Tibial nerve (tissue), 4 donors: ENCODE measurements at places on chromosomes 16 and 17.

DNA sequence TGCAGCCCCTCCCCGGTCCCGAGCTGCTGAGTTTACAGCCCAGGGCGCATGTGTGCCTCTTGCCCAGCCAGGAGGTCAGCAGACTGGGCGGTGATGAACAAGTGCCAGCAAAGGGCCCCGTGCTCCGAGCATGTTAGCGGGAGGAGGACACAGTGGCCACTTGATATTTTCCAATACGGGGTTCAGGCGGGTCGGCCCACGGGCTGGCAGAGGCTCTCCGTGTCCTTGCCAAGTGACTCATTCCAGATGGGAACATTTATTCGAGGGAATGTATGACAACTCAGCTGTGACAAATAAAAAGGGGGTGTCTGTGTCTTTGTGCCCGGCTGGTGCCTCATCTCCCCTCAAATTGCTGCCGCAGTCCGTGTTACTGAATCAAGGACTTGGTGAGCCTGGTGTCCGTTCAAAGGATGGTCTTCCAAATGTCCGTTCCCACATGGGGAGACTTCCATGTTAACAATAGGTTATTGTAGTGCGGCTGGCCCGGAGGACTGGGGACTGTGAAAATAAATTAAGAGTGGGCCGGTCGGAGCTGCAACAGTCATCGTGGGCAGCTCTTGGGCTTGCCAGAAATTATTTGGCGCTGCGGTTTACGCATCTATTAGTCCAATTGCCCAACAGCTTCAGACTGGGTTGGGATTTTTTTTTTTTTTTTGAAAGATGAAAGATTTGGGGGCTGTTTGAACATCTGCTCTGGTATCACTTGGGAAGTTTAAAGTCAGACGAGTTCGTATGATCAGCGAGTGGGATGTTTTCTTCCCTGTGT, 174.0 kb upstream of the CIBAR2 start:
- DNase-seq = peak; percentile 72

DNA sequence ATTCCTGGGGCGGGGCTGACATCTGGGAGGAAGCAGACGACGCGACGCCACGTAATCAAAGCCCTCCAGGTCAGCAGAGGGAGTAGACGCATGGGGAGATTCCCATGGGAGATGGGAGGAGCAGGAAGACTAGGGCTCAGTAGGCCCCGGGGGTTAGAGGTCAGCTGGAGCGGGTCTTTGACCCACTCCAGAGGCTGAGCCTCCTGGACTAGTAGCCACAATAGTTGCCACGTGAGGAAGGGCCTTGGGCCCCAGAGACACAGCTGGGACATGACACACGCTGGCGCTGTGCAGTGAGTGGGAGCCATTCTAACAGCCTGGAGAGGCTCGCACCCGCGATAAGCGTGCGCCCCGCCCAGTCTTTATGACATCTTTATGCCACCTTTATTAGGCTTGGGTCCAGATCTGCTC, 95.7 kb upstream of the AMZ2 start:
- DNase-seq = no peak

GRCh38 chr16:57920215-57920879, 50.6 kb downstream of the CNGB1 start:
- DNase-seq = no peak

GRCh38 chr16:57637020-57637419, 8.6 kb downstream of the ADGRG1 start:
- DNase-seq = no peak

DNA sequence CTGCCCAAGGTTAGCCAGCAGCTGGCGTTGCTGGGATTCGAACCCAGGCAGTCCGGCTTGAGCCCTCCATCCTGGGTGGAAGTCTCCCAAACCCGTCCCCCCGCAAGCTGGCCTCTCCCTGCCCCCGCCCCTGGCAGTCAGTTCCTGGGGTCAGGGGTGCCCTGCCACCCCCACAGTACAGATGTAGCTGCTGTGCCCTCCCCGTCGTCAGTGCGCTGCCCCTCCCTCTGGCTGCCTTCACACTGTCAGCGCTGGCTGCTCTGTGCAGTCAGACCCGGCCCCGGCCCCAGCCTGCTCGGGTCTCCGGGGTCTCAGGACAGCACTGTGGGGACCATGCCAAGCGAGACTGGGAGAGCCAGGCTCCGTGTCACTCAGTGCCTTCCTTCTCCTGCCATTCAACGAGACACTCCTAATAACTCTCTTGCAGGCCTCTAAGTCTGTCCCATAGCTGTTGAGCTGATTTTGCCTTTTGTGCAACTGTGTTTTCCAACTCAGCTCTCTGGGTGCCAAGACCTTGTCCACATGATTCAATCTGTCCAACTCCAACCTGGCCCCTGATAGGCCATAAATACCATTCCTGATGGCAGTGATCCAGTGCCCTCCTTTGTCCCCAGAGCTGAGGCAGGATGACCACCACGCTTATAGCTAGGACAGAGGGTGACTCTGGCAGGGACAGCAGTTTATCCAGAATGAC, 55.5 kb upstream of the IL34 start:
- DNase-seq = peak; percentile 45

- DNase-seq = no peak
Observed at GRCh38 chr17:33858121-33858520, 397.0 kb upstream of the CCL2 start.

DNA sequence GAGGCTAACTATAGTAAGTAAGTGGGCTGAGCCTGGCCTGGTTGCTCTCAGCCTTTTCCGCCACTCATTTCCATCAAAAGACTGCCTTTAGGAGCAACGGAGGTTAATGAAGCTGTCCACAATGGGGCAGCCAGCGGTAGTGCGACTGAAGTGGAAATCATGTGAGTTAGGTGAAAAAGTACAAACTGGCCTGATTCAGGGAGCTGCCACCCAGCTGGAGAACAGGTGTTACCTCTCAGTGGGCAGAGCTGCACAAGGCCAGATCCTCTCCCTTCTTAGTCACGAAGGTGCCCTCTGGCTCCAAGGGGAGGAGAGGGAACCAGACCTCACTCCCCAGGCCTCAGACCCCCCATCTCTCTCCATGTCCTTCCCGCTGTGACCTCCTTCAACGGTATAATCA, 34.4 kb upstream of the CDRT4 start:
- DNase-seq = no peak

DNA sequence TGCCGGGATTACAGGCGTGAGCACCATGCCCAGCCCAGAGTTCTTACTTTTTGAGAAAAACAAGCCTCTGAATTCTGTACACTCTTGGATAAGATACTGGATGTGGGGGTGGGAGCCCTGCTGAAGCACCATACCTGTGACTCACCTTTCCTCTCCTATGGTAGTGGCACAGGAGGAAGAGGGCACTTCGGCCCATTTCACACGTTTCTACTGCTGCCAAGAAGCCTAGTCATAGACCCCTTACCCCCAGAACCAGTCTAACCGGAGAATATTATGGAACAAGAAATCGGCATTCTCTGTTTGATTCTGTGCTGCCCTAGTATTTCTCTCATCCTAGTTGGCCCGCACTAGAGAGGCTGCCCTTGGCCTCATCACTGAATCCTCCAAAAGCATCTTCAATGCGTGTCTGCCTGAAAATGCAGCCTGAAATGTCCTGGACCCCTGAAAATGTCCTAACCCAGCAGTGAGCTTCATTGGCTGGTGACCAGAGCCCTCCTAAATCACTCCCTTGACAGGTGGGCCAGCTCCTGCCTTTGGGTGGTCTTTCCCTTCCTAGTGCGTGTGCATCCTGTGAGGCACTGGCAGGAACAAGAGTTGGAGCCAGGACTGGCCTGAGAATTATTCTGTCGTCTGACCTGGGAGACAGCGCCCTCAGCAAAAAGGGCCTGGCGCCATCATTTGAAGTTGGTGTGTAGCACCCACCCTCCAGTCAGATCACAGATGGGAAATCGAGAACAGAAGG, 37.9 kb downstream of the NDEL1 start:
- no peak for DNase-seq

DNA sequence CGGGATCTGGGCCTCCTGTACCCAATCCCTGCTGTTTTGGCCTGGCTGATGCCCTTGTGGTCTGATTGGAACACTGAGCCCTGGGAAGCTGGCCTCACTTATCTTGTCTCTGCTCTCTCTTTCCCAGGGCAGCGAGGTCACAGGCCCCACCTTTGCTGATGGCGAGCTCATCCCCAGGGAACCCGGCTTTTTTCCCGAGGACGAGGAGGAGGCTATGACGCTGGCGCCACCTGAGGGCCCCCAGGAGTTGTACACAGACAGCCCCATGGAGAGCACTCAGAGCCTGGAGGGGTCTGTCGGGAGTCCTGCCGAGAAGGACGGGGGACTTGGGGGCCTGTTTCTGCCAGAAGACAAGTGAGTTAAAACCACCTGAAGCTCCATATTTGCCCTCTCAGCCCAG, 126.0 kb downstream of the RAB11FIP4 start:
- DNase-seq = no peak

- no peak for DNase-seq
Observed at GRCh38 chr17:74475189-74475588, 8.8 kb downstream of the CD300A start.

GRCh38 chr17:35870906-35871819, 2.5 kb upstream of the HEATR9 start:
- no peak for DNase-seq

DNA sequence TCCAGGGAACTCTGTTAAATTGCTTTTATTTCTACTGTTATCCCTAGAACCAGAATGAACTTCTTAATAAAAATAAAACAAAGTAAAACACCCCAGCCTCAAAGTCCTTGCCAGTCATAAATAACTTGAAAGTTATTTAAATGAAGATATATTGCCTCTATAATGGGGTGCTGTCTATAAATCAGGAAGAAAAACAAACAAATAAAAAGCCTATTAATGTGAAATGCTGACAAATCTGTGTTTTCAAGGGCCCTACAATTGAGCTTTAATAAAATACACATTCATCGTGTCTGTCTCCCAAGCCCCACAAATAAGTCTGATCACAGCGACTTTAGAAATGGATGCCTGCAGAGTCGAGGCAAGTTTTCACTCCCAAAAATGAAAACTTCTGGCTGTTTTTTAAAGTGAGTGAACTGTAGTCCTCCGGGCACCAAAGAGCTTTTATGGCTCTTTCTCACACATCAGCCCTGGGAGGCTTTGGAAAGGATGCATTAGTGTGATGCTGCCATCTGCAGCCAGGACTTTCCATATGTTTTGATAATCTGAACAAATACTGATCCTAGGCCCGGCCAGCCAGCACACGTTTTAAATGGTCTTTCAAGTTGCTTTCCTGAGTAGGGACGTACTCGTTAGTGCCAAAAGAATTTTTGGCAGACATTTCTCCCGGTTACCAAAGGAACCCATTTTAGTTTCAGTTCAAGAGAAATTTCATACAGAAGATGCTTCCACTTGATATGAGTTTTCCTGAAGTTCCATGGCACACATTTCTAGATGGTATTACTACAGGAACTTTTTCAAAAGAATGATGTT, 16.3 kb downstream of the NACA2 start:
- DNase-seq = no peak

DNA sequence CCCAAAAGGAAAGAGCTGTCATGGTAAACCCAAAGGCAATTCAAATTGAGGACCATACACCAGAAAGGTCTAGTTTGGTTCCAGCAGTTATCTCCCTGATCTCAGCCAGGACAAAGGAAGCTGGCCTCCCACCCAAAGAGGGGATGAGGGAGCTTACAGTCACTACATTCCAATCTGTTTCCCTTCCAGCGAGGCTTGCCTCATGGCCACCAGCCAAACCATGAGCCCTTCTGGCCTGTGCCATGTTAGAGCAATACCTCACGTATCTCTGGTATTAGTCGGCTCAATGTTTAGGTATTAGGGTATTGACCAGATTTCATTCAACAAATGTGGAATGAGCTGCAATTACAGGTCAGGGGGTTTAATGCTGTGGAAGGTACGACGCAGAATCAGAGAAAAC, 8.4 kb downstream of the NDUFAB1 start:
- no peak for DNase-seq

DNA sequence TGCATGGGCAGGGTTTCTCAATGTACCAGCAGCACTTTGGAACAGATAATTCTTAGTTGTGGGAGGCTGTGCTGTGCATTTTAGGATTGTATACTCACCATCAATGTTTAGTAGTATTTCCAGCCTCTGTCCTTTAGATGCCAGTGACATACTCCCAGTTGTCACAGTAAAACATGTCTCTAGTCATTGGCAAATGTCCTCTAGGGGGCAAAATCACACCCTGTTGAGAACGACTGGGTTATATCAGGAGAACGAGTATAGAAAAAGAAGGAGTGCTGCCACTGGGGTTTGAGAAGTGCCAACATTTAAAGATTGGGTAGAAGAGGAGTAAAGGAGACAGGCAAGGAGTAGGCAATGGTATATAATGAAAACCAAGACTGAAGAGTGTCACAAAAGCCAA, 37.9 kb upstream of the SMIM36 start:
- DNase-seq = no peak

GRCh38 chr17:60103957-60104356, 25.2 kb upstream of the HEATR6 start:
- no peak for DNase-seq

DNA sequence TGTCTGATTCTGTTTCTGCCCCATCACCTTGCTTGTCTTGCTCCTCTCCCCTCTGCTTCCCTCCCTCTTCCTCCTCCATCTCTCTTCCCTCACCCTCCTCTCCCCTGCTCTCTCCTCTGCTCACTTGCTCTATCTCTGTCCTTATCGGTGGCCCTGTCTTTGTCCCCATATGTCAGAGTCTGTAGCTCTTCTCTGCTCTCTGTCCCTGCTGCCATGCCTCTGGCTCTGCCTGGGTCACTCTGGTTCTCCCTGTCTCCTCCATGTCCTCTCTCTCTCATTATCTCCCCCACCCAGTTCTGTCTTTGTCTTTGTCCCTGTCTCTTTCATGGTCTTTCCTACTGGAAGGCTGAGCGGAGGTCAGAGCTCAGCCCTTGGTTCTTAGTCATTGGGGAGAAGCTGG, 169.1 kb upstream of the NLRP1 start:
- no peak for DNase-seq

DNA sequence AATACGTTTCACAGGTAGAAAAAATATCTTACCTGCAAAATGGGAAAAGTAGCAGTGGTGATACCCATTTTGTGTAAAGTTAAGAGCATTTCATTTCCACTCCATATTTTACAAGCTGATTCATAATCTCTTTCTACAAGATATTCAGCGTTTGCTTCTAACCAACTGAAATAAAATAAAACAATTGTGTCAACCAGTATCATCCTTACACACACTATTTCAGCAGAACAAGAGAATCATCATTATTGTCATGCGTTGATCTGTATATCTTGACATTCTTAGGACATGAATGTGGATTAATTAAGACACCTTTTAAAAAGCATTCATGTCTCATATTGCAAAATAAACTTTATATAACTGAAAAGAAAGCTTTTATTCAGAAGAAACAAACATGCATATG, 69.8 kb downstream of the BRIP1 start:
- DNase-seq = no peak

GRCh38 chr17:81809556-81809998, 5.6 kb downstream of the GCGR start:
- DNase-seq = no peak

DNA sequence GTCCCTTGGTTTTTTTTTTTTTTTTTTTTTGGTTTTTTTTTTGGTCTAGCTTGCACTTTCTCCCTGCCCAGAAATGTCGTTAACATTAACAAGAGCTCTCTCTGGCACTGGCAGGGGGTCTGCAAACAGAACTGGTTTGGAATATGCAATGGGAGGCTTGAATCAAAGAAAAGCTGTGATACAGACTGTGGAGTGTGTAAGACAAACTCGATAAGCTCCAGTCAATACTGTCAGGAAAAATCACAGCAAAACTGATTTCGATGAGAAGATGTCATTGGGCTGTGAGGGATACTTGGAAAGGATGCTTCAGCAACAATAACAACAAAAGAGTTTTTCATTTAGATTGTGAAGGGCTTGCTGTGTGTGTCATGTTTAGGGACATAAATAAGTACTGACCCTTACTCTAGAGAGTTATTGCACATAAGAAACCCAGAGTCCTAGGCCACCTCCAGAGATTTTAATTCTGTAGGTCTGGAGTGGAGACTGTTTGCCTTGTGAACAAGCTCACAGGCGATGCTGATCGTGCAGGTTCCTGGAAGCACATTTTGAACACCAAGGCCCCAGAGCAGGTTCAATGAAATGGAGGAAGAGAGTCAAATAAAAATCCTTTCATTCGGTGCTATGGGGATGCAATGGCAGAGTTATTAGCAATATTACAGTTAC, 470.7 kb upstream of the RBFOX1 start:
- no peak for DNase-seq
